ENCODE measurements at places on chromosomes 13 and 19. TPM values are rescaled to one million over a fixed set of nuclear protein-coding genes. Genes with fewer than 3 reads are reported as not detected.
A peak's percentile ranks its signal among the peaks of the same experiment; 100 is the strongest.

FAM124A gene
- 17.7 TPM for total RNA-seq

SIGLEC10 gene
- 3.7 TPM for total RNA-seq

MBD3L2 gene
- not detected for total RNA-seq

MEIOSIN gene
- total RNA-seq = not detected

KLK14 gene
- not detected for total RNA-seq

ZSCAN4 gene
- total RNA-seq = not detected

DNA sequence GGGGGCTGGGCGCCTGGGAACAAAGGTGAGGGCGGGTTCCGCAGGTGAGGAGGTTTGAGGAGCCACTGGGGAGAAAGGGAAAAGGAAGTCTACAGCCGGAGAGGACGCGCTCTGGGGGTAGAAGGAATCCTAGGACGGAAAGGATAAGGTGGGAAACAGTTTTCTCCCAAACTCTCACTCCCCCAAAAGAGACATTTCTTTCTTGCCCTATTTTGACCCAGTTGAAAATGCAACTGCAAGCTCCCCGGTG is 651 bp upstream of the POLR1D start:
- no peaks in the 10 kb centered on the region for H3K27me3 ChIP-seq
- H3K4me1 ChIP-seq = peaks cover 8% of the 10 kb centered on the region
- peak overlapping the region; percentile 99 for H3K27ac ChIP-seq

DNA sequence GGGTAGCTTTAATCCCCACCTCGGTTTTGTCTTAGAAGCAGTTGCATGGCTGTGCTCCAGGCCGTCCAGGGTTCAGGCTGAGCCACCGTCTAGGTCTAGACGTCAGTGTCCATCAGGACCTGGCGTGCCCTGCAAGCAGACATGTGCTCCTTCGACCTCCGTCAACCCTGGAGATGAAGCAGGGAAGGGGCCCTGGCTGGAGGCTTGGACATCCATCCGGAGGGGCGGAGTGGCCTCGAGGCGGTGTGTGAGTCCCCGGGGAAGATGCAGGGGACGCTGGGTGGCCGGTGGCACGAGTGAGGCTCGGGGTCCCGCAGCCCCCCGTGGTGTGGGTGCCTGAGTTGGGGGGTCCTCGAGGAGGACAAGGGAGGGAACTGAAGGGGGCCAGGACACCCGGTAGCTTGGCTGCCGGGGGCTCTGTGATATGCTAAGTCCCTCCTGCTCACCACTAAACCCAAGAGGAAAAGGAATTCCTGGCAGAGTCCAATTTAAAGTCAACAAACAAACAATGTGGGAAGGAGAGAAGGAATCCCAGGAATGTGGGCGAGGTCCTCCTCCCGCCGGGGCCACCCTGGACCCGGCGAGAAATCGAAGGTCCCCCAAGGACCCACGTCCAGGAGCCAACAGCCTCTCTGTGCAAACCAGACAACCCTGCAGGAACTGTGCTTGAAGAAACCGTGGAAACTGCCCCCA is 14.9 kb upstream of the PTBP1 start:
- peaks cover 12% of the 10 kb centered on the region for H3K4me1 ChIP-seq
- peaks cover 46% of the 10 kb centered on the region for H3K27me3 ChIP-seq
- H3K4me3 ChIP-seq = peak overlapping the region; percentile 4
- no peak for DNase-seq
- H3K36me3 ChIP-seq = no peaks in the 10 kb centered on the region
- peak overlapping the region; percentile 8 for H3K27ac ChIP-seq

GRCh38 chr13:73060251-73061160 is 1.7 kb downstream of the KLF5 start:
- peak overlapping the region; percentile 91 for H3K27ac ChIP-seq
- H3K4me3 ChIP-seq = peak overlapping the region; percentile 97
- no peaks in the 10 kb centered on the region for H3K36me3 ChIP-seq

DNA sequence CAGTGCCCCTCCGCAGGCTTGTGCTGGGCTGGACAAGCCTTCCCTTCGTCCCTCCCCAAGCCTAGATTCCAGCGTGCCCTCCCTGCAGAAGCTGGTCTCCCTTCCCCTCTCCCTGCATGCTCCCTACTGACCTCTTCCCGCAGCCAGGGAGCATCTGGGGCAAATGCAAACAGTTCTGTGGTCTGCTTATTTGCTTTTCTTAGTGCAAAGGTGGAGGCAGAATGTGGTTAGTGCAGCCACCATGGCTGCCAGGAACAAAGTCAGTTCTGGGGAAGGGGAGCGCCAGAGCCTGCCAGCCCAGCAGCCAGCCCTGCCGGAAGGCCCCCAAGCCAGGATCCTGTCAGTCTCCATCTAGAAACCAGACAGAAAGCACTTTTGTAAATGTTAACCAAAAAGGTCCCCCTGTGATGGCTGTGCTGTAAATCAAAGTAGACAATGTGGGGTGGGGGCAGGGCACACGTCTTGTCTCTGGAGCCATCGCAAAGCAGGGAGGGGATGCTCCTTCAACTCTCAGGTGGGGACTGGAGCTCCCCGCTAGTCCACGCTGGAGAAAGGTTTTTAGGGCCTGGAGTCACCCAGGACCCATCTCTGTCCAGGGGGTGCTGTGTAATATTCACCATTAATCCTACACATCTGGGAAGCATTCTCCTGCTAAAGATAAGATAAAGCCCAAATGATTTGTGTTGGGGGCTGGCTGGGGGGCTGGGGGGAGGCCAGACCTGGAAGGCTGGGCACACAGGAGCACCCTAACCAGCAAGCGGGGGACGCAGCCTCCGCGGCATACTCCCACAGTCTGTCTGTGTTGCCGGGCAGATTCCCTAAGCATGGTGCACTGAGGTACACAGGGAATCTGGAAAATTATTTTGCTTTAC is 30.9 kb downstream of the SERP2 start:
- peaks cover 14% of the 10 kb centered on the region for H3K4me1 ChIP-seq
- peak; percentile 38 for DNase-seq
- H3K27me3 ChIP-seq = no peaks in the 10 kb centered on the region

- H3K36me3 ChIP-seq = peaks cover 3% of the 10 kb centered on the region
- no peak for DNase-seq
- no peak overlapping the region for H3K4me3 ChIP-seq
- peak overlapping the region; percentile 52 for H3K27ac ChIP-seq
These were observed 36.3 kb downstream of the SMIM24 start for GRCh38 chr19:3443840-3444694.

GRCh38 chr13:52743569-52743968 is 3.9 kb upstream of the CNMD start:
- H3K4me1 ChIP-seq = no peaks in the 10 kb centered on the region
- H3K36me3 ChIP-seq = no peaks in the 10 kb centered on the region
- no peak for DNase-seq

- no peak overlapping the region for H3K27ac ChIP-seq
- DNase-seq = no peak
- H3K4me3 ChIP-seq = no peak overlapping the region
- no peaks in the 10 kb centered on the region for H3K4me1 ChIP-seq
- H3K27me3 ChIP-seq = no peaks in the 10 kb centered on the region
- H3K36me3 ChIP-seq = no peaks in the 10 kb centered on the region
These were observed 2357.8 kb upstream of the PCDH20 start for GRCh38 chr13:63773476-63773875.

DNA sequence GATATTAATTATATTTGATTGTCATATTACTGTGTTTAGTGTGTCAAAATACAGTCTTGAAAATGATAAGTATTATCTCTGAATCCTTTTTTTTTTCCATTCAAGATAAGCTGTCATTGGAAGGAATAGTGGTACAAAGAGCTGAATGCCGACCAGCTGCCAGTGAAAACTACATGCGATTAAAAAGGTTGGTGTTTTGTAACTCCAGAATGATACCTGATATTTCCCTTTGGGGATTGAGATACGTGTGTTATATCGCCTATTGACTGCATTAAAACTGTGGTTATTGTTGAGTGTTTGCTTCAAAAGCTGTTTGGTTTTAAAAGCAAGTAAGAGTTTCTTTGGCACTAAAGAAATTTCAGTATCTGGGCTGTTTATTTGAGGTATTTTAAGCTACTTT is 6.5 kb upstream of the KCTD4 start:
- peaks cover 10% of the 10 kb centered on the region for H3K4me1 ChIP-seq
- no peaks in the 10 kb centered on the region for H3K27me3 ChIP-seq
- no peak overlapping the region for H3K4me3 ChIP-seq
- peak overlapping the region; percentile 60 for H3K27ac ChIP-seq

DNA sequence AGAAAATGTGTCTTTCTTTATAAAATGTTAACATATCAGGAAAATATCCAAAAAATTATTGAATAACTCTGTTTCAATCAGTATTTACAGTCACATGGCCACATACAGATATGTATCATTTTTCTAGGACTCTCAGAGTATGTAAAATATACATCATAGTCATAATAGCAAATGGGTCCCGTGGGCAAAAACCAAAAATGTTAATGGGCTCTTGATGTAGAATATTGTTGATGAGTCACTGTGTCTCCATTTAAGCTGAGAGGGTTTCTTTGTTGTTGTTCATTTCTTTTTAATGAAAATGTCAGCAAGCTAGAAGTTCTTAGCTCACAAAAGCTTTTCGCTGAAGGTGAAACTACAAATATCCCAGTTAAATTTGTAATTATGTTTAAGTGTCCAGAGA is 1713.1 kb upstream of the PCDH20 start:
- no peak overlapping the region for H3K27ac ChIP-seq
- no peaks in the 10 kb centered on the region for H3K4me1 ChIP-seq
- H3K36me3 ChIP-seq = no peaks in the 10 kb centered on the region

DNA sequence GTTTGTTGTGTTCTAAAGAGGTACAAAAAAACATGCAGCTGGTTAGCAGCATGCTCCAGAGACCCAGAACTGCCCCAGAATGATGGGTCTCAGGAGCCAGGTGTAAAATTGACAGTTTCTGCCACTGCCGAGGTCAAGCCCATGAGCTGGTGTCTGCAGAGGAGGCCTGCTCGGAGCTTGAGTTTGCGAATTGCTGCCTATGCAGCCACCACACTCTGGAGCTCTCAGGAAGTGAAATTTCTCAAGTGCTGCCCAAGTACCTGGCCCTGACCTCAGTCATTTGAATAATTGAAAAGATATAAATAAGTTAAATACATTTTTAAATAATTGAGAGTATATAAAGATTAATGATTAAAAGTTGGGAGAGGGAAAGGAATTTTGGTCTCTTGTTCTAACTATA is 66.4 kb downstream of the ZAR1L start:
- no peak overlapping the region for H3K27ac ChIP-seq
- DNase-seq = peak; percentile 17
- H3K4me3 ChIP-seq = no peak overlapping the region
- no peaks in the 10 kb centered on the region for H3K36me3 ChIP-seq
- H3K4me1 ChIP-seq = peaks cover 3% of the 10 kb centered on the region
- no peaks in the 10 kb centered on the region for H3K27me3 ChIP-seq

DNA sequence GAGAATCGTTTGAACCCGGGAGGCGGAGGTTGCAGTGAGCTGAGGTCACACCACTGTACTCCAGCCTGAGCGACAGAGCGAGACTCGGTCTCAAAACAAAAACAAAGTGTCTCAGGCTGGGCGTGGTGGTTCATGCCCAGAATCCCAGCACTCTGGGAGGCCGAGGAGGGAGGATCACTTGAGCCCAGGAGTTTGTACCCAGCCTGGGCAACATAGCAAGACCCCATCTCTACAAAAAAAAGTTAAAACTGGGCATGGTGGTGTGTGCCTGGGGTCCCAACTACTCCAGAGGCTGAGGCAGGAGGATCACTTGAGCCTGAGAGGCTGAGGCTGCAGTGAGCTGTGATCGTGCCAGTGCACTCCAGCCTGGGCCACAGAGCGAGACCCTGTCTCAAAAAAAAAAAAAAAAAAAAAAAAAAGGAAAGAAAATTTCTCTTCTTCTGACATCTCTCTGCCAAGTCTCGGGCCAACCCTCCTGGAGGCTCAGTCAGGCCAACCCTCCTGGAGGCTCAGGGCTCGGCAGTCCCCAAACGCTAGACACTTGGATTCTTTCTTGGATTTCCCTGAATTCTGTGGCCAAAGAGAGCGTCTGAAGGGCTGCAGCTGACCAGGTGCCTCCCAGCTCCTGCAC is 26.3 kb downstream of the ARID3A start:
- no peaks in the 10 kb centered on the region for H3K36me3 ChIP-seq
- peak overlapping the region; percentile 57 for H3K27ac ChIP-seq
- peak overlapping the region; percentile 31 for H3K4me3 ChIP-seq

DNA sequence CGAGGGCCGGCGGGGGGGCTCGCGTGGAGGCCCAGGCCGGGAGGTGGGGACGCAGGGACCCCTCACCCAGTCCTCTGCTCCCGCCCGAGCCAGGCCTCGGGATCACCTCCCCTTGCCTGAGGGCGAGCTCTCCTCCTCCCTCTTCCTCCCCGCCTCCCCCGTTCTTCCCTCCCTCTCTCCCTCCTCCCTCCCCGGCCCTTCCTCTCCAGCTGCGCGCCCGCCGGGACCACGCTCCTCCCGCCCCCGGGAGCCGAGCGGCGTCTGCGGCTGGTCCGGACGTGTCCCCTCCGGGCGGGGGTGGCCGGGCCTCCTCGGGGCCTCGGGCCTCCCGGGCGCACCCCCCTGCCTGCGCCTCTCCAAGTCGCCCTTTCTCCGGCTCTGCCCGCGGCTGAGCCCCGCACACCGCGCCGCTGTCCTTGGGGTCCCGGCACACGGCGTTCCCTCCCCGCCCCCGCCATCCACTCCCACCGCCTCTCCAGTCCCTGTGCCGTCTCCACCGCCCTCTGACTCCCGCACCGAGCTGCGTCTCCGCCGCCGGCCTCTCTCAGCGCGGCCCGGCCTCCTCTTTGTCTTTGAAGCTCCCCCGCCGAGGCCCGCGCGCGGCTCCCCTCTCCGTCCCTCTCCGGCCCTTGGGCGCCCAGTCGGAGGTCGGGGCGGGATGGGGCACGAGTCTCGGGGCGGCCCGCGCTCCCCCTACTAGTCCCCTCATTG is 5.7 kb downstream of the SOX1 start:
- no peaks in the 10 kb centered on the region for H3K36me3 ChIP-seq
- H3K27ac ChIP-seq = no peak overlapping the region
- peaks cover 96% of the 10 kb centered on the region for H3K27me3 ChIP-seq
- no peak overlapping the region for H3K4me3 ChIP-seq
- no peaks in the 10 kb centered on the region for H3K4me1 ChIP-seq

GRCh38 chr13:85657942-85658341 is 141.3 kb downstream of the SLITRK6 start:
- DNase-seq = no peak
- no peaks in the 10 kb centered on the region for H3K36me3 ChIP-seq
- peaks cover 12% of the 10 kb centered on the region for H3K4me1 ChIP-seq
- no peaks in the 10 kb centered on the region for H3K27me3 ChIP-seq
- H3K4me3 ChIP-seq = no peak overlapping the region

DNA sequence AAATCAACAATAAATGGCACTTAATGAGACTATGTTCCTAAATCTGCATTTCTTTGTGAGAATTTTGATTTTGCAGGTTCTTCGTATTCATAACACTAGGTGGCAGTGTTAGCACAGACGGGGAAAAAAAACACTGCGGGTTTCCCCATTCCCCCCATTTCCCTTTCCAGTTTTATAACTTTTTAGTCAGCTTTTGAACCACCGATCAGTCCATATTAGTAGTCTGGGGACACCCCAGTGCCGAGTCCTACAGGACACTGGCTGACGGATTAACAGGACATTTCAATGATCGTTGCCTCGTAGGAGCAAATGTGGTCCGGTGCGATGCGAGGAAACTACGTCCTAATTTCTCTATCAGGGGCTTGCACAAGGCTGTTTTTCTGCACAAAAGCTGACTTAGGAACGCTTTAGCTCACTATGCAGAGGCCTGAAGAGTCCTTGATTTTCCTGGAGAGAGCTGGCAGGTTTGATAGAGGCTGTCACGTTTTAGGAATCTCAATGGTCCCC is 234.3 kb downstream of the LMO7 start:
- no peaks in the 10 kb centered on the region for H3K4me1 ChIP-seq
- no peaks in the 10 kb centered on the region for H3K36me3 ChIP-seq
- H3K4me3 ChIP-seq = peak overlapping the region; percentile 23
- H3K27ac ChIP-seq = no peak overlapping the region
- H3K27me3 ChIP-seq = peaks cover 6% of the 10 kb centered on the region
